ENCODE measurements at places on chromosomes 12 and 14. TPM values are rescaled to one million over a fixed set of nuclear protein-coding genes. Genes with fewer than 3 reads are reported as not detected.

Gene MMP14
- total RNA-seq, result 336 TPM

Gene NPAS3
- total RNA-seq, result 0.78 TPM

Gene AMHR2
- not detected for total RNA-seq

Gene GPR137C
- total RNA-seq, result 0.97 TPM

Gene RPL10L
- not detected for total RNA-seq

Gene DGLUCY
- total RNA-seq, result 43.0 TPM

Gene TOMM20L
- total RNA-seq, result not detected

Gene YBX3
- total RNA-seq, result 168 TPM

Gene DAO
- total RNA-seq, result not detected

Gene AQP2
- total RNA-seq, result not detected

Gene KRT85
- total RNA-seq, result under 0.01 TPM

Gene SYT10
- not detected for total RNA-seq

Gene BAZ2A
- total RNA-seq, result 39.7 TPM

Gene ESR2
- 0.13 TPM for total RNA-seq
